ENCODE measurements at places on chromosomes 6 and 20. TPM values are rescaled to one million over a fixed set of nuclear protein-coding genes. Genes with fewer than 3 reads are reported as not detected.

TDRD6 gene
- total RNA-seq: not detected

CDSN gene
- total RNA-seq: not detected

MCCD1 gene
- total RNA-seq: not detected

SLA2 gene
- 53.5 TPM for total RNA-seq

GRCh38 chr6:108968325-108969316 lies 120.4 kb downstream of the ARMC2 start:
- H3K4me3 ChIP-seq: no peak overlapping the region
- H3K36me3 ChIP-seq: no peaks in the 10 kb centered on the region
- H3K27ac ChIP-seq: no peak overlapping the region
- no peaks in the 10 kb centered on the region for H3K27me3 ChIP-seq
- peaks cover 15% of the 10 kb centered on the region for H3K4me1 ChIP-seq

GRCh38 chr20:36805396-36805795 lies 31.8 kb upstream of the DSN1 start:
- no peak overlapping the region for H3K27ac ChIP-seq
- no peaks in the 10 kb centered on the region for H3K27me3 ChIP-seq
- no peak for DNase-seq
- H3K4me3 ChIP-seq: no peak overlapping the region

GRCh38 chr6:142485256-142485655 lies 183.4 kb downstream of the ADGRG6 start:
- no peak overlapping the region for H3K4me3 ChIP-seq
- H3K4me1 ChIP-seq: no peaks in the 10 kb centered on the region
- no peak overlapping the region for H3K27ac ChIP-seq
- no peak for DNase-seq

DNA sequence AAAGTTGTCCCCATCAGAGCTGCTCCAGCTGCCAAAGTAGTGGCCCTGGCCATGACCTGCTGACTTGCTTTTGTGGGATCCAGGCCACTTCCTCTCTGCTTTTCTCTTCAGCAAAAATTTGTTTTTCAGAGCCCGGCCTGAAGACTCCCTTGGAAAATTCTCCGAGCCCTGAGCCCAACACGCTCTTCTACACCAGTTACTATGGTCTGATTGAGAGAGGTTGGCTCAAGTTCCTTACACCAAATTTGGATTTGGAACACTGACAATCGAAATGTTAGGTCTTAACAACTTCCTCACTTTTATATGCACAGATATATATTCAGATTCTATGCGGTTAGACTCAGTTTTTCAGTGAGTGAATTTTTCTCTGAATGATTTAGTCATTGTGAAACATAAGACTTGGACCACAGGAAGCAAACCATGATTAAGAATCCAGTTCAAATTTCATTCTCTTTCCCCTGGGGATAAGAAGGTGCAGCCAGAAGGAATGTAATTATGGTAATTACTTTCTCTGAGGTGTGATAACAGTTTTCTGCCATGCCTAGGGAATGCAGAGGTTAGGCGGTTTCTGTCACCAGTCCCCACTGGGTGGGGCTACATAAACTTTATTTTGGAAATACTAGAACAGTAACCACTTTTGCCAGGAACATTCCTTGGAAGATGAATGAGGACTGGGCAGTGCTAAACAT lies 365.2 kb downstream of the SYNE1 start:
- H3K4me1 ChIP-seq: peaks cover 7% of the 10 kb centered on the region

DNA sequence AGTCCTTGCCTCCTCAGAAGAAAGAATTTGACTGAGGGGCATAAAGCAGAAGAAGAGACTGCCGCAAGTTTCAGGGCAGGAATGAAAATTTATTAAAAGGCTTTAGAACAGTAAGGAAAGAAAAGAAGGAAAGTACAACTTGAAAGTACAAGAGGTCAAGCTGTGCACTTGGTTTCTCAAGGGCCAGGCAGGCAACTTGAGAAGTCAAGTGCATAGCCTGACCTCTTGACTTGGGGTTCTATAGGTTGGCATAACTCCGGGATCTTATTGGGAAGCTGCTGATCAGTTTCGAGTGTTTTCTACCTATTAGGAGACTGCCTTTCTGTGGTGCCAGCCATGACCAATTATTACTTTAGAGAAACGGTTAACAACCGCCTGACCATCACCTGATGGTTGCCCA lies 237.0 kb upstream of the RGS17 start:
- no peak overlapping the region for H3K27ac ChIP-seq
- H3K27me3 ChIP-seq: no peaks in the 10 kb centered on the region
- no peaks in the 10 kb centered on the region for H3K4me1 ChIP-seq
- DNase-seq: no peak
- H3K4me3 ChIP-seq: no peak overlapping the region
